ENCODE measurements at places on chromosomes 16 and 17.

- DNase-seq: no peak
Observed at GRCh38 chr16:389352-389751, 7.6 kb upstream of the PGAP6 start.

DNA sequence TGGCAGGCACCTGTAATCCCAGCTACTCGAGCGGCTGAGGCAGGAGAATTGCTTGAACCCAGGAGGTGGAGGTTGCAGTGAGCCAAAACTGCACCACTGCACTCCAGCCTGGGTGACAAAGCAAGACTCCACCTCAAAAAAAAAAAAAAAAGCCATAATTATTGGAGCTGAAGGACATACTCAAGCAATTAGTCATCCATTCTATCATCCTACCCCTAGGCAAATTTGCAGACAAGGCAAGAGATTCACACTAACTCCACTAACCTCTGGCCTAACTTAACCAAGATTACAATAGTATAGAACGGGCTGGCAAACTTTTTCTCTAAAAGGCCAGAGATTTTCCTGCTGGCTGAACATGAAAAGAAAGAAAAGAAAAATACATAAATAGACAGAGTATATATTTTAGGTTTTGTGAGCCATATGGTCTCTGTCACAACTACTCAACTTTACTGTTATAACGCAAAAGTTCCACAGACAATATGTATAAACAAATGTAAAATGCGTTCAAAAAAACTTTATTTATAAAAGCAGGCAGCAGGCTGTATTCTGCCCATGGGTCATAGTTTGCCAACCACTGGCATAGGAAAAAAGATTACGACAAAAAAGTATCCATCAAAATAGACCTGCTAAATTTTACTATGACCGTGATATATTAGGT is 29.7 kb downstream of the BRIP1 start:
- no peak for DNase-seq

- no peak for DNase-seq
Observed at GRCh38 chr17:16123531-16123930, 91.8 kb downstream of the NCOR1 start.

- no peak for DNase-seq
Observed at GRCh38 chr17:83191388-83192160, 112.2 kb downstream of the METRNL start.

Measured in NK-92 treated with Interleukin-12 subunit alpha and Interleukin-12 subunit beta, amount 100 ng/mL, for 24 hours (cell line).